Stimulated activated CD8-positive, alpha-beta memory T cell treated with anti-CD3 and anti-CD28 coated beads, Interleukin-12 subunit alpha, Interleukin-12 subunit beta, amount 100 ng/mL, for 4 hours (primary cell): ENCODE measurements at places on chromosomes 1 and 21.
A peak's percentile ranks its signal among the peaks of the same experiment; 100 is the strongest.

GRCh38 chr1:91020967-91021685 is 709 bp downstream of the ZNF644 start:
- peak; percentile 57 for DNase-seq

- no peak for DNase-seq
Observed at GRCh38 chr1:102941366-102941947, 166.9 kb downstream of the COL11A1 start.

DNA sequence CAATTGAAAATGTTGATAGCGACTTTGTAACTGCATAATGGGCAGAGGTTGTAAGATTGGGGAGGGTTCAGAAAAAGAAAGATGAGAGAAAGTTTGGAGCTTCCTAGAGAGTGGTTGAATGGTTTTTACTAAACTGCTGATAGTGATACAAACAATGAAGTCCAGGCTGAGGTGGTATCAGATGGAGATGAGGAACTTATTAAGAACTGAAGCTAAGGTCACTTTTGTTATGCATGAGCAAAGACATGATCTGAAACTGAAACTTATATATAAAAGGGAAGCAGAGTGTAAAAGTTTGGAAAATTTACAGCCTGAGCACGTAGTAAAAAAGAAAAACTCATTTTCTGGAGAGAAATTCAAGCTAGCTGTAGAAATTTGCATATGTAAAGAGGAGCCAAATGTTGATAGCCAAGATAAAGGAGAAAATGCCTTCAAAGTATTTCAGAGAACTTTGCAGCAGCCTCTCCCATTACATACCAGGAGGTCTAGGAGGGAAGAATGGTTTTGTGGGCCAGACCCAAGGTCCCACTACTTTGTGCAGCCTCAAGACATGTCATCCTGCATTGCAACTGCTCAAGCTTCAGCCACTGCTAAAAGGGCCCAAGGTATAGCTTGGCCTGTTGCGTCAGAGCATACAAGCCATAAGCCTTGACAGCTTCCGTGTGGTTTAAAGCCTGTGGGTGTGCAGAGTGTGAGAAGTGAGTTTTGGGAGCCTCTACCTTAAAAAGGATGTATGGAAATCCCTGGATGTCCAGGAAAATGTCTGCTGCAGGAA is 843.9 kb downstream of the AMY1C start:
- no peak for DNase-seq

GRCh38 chr1:61192663-61193330 is 110.4 kb downstream of the NFIA start:
- DNase-seq, result no peak

DNA sequence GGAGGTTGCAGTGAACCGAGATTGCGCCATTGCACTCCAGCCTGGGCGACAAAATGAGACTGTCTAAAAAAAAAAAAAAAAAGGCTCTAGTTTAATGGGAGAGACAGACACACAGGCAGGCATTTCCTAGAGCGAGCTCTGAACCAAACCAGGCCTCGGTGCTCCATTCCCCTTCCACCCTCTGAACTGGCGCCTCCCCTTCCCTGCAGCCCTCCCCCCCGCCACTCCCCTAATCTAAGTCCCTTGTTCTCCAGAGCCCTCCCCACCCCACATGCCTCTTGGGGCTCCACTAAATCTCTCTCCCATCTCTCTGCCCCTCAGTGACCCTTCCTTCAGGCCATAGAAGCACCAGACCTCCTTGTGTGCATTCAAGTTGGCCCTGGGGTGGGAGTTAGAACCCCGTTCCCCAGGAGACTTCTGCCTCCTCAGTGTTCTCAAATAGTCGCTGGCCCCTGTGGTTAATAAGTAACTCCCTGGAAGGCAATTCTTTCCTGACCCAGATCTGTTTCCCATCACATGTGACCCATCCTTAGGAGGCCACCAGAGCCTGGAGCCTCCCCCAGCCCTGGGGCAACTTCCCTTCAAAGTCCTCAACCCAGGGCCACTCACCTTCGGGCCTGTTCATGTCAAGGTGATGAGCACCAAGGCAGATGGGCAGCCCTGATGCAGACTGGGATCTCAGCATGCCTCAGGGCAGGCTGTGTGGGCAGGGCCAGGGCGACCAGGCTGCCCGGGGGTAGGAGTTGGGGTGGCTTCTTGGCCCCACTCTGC is 42.6 kb upstream of the EPB41 start:
- DNase-seq, result no peak

- no peak for DNase-seq
Observed at GRCh38 chr1:210231846-210232510, 618 bp upstream of the SERTAD4 start.

DNA sequence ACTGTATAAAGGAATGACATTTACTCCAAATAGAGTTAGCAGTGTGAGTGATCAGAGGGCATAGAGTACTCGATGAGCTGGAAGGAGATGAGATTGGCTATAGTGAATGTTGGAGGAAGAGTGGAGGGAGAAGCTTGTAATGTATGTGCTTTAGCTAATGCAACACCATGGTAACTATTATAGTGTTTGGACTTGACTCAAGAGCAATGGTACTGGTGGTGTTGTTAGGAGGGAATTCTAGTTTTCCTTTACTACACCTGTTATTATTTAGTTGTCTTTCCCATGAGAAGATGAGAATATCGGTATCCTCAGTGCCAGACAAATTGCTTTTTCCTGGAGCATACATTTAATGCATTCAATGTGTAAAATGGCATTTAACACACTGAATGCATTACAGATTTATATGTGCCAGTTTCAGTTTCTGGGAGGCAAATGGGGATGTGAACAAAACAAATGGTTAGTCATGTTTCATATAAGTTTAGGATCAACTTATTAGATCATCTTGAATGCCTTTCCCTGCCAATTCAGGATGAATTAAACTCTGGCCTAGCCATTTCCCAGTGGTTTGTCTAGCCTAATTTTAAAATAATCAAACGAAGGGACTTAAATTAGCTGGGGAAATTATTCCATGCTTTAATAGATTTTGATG is 291.1 kb upstream of the ADAMTS5 start:
- DNase-seq, result no peak

GRCh38 chr1:242005866-242006535 is 7.1 kb upstream of the MAP1LC3C start:
- DNase-seq, result no peak

GRCh38 chr1:155455588-155456195 is 106.9 kb downstream of the ASH1L start:
- no peak for DNase-seq

GRCh38 chr1:9700340-9700739 is 48.8 kb downstream of the PIK3CD start:
- no peak for DNase-seq

DNA sequence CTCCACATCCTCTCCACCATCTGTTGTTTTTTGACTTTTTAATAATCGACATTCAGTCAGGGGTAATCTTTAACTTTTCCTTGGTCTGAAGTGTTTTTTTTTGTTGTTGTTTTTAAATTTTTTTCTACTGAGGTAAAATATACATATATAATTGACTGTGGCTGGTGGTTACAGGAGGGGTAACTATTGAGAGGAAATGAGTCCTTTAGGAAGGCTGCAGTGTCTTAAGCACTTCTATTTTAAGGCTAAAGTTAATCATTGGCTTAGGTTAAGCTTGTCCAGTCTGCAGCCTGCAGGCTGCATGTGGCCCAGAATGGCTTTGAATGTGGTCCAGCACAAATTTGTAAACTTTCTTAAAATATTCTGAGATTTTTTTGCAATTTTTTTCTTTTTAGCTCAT is 172.5 kb downstream of the CTH start:
- DNase-seq, result no peak

GRCh38 chr1:212415107-212415841 is 588 bp upstream of the PACC1 start:
- no peak for DNase-seq

- no peak for DNase-seq
Observed at GRCh38 chr21:18268906-18269305, 24.3 kb downstream of the CHODL start.

- no peak for DNase-seq
Observed at GRCh38 chr21:25494804-25495203, 112.5 kb downstream of the MRPL39 start.

GRCh38 chr1:145855426-145855948 is 3.4 kb downstream of the PIAS3 start:
- no peak for DNase-seq

DNA sequence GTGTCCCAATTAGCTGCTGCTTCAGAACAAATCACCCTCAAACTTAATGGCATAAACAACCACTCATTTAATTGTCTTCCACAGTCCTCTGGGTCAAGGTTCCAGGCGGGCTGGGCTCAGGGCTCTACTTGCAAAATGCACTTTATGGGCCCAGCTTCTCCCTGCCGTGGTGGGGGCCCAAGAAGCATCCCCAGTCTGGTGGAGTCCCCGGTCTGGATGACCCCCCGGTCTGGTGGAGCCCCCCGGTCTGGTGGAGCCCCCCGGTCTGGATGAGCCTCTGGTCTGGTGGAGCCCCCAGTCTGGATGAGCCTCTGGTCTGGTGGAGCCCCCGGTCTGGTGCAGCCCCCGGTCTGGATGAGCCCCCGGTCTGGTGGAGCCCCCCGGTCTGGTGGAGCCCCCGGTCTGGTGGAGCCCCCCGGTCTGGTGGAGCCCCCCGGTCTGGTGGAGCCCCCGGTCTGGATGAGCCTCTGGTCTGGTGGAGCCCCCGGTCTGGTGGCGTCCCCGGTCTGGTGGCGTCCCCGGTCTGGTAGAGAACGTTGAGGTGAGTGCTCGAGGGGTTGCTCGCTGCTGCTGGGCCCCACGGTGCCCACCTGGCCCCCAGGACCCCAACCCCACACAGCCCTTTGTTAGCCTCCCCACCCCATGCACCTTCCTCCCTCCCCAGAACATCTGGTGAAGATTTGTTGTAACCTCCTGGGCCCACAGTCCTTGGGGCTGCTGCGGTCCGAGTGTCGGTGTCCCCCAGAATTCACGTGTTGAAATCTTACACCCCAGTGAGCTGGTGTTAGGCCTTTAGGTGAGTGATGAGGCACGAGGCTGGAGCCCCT is 33.8 kb downstream of the POFUT2 start:
- DNase-seq, result no peak

GRCh38 chr1:26132128-26132833 is 20.7 kb downstream of the PDIK1L start:
- DNase-seq, result no peak

- no peak for DNase-seq
Observed at GRCh38 chr1:119010201-119010600, 22.1 kb upstream of the TBX15 start.

DNA sequence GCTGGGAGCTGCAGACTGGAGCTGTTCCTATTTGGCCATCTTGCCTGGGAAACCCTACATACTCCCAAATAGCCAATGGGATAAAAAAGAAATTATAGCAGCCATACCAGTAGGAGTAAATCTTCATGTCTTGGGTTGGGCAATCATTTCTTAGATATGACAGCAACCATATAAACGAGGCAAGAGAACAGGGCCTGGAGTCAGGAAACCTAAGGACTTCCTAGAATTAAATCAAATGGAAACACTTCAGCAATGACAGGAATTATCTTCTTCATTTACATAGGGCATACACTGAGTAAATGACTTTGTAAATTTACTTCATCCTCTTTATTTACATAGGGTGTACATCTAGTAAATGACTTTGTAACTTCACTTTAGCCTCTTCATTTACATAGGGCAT is 286.6 kb upstream of the POGK start:
- no peak for DNase-seq

GRCh38 chr1:8539683-8540082 is 221.8 kb downstream of the SLC45A1 start:
- DNase-seq, result no peak

DNA sequence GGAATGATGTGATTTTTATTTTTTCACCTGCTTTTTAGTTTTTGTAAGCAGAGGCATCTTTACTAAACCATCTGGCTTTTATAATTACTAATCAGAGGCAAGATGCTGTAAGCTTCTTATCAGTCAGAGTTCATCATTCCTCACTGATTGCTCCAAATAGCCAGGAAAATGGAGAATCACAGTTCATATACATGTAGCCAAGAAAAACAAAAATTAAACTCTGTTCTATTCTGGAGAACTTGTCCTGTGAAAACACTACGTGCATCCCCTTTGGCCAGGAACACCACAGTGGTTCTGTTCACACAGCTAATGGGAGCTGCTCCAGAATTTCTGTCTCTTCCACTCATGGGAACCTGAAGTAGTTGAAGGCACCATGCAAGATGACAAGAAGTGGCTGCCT is 725.5 kb upstream of the CHRM3 start:
- DNase-seq, result no peak

DNA sequence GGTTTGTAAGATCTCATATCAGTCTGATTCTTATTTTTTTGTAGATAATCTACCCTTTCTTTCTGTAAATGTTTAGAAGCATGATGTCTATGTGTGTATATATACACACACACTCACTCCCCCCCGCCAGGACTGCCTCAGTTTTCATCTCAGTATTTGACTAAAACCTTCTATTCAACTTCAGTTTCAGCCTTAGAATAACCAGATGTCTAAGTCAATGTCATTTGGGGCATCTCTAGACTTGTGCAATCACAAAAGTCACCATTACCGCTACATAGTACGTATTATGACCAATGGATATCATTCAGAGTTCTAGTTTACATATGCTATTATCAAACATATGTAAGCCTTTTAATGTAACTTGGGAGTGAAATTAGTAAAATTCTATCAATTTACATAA is 53.3 kb upstream of the BOLA1 start:
- no peak for DNase-seq

DNA sequence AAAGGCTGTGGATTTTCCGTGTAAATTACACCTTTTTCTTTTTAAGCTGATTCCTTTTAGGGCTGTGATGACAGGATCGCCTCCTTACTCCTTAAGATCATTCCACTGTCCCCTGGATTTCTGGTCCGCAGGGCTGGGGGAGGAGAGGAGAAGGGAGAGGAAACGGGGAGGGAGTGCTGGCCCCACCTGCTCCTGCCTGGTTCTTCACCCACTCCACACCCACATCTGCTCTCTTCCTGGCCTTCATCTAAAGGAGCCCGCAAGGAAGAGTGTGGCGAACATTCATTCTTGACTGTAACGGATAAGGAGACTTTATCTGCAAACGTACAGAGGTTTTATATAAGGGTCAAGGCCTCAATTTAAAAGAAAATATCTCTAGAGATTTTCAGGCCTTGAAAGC is 242.0 kb downstream of the RHOU start:
- DNase-seq, result no peak
